Foreskin keratinocyte (primary cell): ENCODE measurements at places on chromosomes 11 and 22.

GRCh38 chr11:119970555-119971304 is 167.2 kb downstream of the TRIM29 start:
- DNase-seq: no peak

DNA sequence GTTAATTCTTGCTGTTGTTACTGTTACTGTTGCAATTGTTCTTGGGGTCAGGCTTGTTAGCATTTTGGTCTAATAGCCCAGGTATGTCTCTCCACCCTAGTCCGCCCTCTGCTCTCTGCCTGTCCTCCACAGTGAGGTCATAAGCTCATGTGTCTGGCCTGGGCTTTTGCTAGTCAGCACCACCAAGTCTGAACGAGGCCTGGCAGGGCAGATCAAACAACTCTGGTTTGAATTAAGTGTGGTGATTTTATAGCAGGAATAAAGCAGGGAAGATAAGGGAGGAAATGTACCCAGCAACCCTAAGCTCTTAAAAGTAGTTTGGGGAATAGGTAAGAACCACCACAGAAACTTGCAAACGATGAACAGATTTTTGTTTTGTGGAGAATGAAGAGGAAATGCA is 98.7 kb downstream of the ABTB2 start:
- no peak for DNase-seq

DNA sequence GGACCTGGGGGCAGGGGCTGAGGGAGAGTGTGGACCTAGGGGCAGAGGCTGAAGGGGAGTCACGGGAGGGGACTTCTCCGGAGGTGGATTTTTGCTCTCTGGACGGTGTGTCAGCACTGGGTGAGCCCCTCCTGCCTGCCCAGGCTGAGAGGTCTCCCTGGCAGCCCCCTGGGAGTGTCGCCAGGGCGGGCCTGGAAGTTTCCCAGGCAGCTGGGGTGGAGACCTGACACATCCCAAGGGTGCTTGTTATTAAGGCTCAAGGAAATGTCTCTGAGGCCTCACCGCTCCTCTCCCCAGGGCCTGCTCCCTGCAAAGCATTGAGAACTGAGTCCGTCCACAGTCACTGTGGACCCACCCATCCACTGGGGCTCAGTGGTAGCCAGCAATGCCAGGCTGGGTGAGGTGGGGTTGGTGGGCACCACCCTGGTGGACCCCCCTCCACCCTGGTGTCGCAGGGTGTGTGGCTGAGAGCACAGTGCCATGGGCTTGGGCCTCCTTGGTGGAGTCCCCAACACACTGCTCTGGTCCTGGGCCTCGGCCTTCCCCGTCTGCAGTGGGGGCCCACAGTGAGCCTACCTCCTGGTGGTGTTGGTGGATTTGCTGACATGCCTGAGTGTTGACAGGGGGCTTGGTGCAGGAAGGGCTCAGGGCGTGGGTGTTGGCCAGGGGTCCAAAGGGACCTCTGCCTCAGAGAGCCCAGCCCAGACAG is 2.5 kb downstream of the CD81 start:
- DNase-seq: no peak

GRCh38 chr22:43998679-43999264 is 25.3 kb upstream of the PARVB start:
- no peak for DNase-seq

GRCh38 chr11:114136686-114137640 is 77.5 kb downstream of the ZBTB16 start:
- no peak for DNase-seq

GRCh38 chr11:1129611-1130160 is 28.1 kb upstream of the MUC5AC start:
- no peak for DNase-seq

DNA sequence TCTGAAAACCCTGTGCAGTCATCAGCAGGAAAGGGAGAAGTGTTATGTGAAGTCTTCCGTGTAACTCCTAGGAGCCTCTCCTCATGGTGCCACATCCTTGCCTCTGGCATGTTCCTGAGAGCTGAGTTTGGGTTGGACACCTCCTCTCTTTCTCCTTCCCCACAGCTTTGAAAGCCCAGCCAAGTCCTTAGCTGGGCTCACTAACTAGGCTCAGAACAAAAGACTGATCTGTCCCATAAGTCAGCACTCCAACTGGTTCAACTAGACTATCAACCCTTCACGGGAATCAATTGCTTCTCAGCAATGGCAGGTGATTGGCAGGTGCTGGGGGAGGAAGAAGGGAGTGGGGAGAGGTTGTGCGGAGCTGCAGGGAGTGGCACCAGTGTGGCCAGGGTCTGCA is 509.9 kb upstream of the B3GAT1 start:
- no peak for DNase-seq

- DNase-seq: no peak
Observed at GRCh38 chr11:119749006-119749565, 20.1 kb upstream of the NECTIN1 start.

- DNase-seq: no peak
Observed at GRCh38 chr11:79428406-79428805, 12.4 kb downstream of the TENM4 start.

DNA sequence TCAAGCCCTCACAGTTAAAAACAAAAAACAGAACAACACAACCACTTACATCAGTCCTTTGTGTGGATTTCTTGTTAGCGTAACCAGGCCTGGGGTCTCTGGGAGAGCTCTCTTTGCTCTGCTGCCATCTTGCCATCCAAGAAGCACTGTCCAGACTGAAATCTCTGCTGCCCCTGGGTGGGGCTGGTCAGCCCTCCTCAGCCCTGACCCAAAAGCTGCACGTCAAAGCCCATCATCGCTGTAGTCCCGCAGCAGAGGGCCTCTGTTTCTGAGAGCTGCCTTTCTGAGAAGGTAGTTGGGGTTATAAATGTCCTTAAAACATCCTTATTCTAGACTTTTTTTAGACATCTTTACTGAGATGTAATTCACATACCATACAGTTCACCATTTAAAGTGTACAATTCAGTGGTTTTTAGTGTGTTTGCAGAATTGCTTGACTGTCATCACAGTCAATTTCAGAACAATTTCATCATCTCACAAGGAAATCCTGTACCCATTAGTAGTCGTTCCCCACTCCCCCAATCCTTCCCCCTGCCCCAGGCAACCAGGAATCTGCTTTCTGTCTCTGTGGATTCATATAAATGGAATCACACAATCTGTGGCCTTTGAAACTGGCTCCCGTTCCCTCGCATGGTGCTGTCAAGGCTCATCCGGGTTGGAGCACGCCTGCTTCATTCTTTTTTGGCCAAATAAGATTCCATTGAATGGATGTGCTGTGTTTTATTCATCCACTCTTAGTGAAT is 94.9 kb downstream of the TBC1D22A start:
- DNase-seq: no peak

GRCh38 chr11:61062181-61062930 is 39.9 kb upstream of the CD5 start:
- DNase-seq: no peak

- DNase-seq: no peak
Observed at GRCh38 chr11:11935536-11935935, 72.9 kb downstream of the DKK3 start.

DNA sequence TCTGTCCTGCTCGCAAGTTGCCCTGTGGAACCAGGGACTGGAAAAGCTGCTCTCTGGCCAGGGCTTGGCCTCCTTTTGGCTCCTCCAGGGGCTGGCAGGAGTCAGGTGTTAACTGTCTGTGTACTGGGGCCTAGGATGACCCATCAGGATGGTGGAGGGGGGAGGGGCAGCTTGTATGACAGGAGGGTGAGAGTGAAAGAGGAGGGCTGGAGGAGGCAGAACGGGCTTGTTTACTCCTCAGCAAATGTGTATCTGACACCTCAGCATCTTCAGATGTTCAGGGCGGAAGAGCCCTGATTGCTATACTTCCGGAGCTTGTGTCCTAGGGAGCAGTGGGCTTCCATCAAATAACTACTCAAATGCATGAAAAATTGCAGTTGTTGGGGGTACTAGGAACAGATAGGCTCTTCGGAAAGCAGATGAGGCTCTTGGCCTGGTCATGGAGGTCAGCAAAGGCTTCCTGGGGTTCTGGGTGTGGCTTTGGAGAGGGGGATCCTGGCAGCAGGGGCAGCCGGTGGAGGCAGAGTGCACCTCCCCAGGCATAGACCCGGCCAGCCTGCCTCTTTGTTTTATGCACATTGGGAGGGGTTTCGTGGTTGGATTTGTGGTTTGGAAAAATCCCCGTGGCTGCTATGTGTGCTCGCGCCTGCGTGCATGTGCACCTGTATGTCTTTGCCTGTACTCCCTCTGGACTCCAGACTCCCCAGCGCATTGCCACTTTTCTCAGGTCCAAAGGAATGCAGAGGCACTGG is 31.2 kb downstream of the CD82 start:
- DNase-seq: no peak

DNA sequence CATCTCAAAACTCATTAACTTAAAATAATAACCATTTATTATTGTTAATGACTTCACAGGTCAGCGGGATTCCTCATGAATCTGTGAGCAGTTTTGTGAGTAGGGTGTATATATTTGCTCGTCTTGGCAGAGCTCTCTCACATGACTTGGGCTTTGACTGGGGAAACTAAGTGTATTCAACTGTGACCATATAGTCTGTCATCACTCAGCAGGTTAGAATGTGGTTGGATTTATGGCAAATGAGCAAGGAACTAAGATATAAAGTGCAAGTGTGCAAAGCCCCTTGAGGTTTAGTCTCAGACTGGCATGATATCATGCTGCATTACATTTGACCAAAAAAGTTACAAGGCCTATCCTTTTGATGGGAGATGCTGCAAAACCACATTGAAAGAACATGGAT is 254.8 kb downstream of the CNTN5 start:
- DNase-seq: no peak

GRCh38 chr11:85569525-85569924 is 57.6 kb downstream of the DLG2 start:
- no peak for DNase-seq

- peak; percentile 37 for DNase-seq
Observed at GRCh38 chr11:116276051-116277044, 496.4 kb downstream of the BUD13 start.

GRCh38 chr11:118975771-118976709 is 4.5 kb downstream of the FOXR1 start:
- no peak for DNase-seq

- peak; percentile 94 for DNase-seq
Observed at GRCh38 chr11:37504921-37505320, 906.9 kb upstream of the RAG2 start.

- DNase-seq: no peak
Observed at GRCh38 chr11:93249459-93250220, 51.8 kb upstream of the SLC36A4 start.

GRCh38 chr11:44833221-44833876 is 106.6 kb downstream of the TSPAN18 start:
- no peak for DNase-seq

GRCh38 chr22:40593460-40594273 is 42.9 kb downstream of the MRTFA start:
- DNase-seq: no peak

DNA sequence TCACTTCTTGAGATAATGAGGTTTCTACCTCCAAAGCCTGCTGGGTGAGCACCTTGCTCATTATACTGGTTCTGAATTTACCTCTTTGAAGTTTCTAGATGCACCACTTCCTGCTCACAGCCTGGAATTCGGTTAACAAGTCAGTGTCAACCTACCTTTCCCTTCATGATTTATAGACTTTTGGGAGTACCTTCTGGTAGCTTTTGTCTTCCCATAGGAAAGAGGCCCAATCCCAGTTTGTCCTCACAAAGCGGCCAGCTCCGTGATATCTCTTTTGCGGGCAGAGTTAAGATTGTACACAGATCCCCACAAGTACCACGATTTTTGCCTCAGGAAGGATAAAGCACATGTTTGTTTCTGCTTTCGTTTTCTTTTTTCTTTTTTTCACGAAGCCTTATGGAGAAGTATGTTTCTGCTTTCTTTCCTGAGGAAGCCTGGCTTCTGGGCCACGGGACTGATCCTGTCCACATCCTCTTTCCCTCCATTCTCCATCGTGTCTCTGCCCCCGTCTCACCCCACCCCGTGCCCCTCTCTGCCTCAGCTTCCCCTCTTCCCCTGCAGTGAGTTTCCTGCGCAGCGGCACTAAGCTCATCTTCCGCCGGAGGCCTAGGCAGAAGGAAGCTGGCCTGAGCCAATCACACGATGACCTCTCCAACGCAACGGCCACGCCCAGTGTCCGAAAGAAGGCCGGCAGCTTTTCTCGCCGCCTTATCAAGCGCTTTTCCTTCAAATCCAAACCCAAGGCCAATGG is 5.7 kb upstream of the HINFP start:
- DNase-seq: no peak

GRCh38 chr11:117600234-117600783 is 196.7 kb downstream of the DSCAML1 start:
- no peak for DNase-seq

- DNase-seq: no peak
Observed at GRCh38 chr22:47798229-47798628, 1035.8 kb downstream of the TBC1D22A start.
